Neural crest cell (in vitro differentiated cells): ENCODE measurements at places on chromosomes 2 and 18. TPM values are rescaled to one million over a fixed set of nuclear protein-coding genes. Genes with fewer than 3 reads are reported as not detected.
A peak's percentile ranks its signal among the peaks of the same experiment; 100 is the strongest.

- no peaks in the 10 kb centered on the region for H3K27me3 ChIP-seq
Measured at GRCh38 chr2:54416166-54416813, 39.8 kb upstream of the SPTBN1 start.

- no peak for DNase-seq
- H3K27me3 ChIP-seq = no peaks in the 10 kb centered on the region
- H3K36me3 ChIP-seq = peaks cover 4% of the 10 kb centered on the region
- H3K27ac ChIP-seq = no peak overlapping the region
- peaks cover 3% of the 10 kb centered on the region for H3K4me1 ChIP-seq
- H3K4me3 ChIP-seq = no peak overlapping the region
Measured at GRCh38 chr2:134336352-134336751, 82.5 kb downstream of the MGAT5 start.

DNA sequence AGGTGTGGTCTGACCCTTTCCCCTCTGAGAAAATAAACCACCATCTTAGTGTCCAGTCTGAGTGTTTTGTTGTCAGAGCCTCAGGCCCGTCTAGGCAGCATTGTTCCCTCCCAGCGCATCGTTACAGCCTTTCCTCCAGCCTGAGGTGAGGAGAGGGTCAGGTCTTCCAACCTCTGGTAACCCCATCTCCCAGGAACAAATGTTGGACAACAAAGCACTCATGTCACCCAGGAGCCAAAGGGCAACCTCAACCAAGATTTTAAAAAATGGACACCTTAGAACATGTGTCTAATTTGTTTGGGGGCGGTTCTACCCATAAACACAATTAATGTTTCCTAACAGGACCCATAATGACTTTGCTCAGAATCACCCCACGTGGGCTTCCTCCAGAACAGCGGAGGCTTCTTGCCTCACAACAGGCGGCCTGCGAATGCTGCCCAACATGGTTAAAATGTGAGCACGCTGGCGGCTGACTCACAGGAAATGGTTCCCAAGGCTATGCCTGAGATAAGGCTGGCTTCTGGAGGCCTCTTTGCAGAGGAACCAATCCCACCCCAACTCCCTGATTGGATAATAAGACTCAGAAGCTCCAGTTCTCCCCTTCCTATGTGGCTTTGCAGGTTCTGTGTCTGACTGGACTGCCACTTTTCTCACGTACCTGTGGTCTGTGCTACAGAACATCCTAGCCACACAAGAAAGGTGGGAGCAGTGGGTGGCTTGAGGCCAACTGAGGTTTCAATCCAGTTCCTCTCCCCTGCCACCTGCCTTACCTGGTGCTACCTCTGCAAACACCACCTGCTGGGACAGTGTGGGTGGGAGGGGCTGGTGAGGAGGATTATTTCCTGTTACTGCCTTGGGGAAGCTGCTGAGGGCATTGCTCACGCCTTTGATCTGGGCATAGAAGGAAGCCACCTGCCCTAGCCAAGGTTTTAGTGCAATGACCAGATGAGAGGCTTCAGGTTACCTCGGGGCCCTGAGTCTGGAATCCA, 108.8 kb downstream of the B3GNT2 start:
- H3K27ac ChIP-seq = no peak overlapping the region
- no peaks in the 10 kb centered on the region for H3K36me3 ChIP-seq
- H3K4me1 ChIP-seq = peaks cover 33% of the 10 kb centered on the region
- no peak overlapping the region for H3K4me3 ChIP-seq
- peaks cover 6% of the 10 kb centered on the region for H3K27me3 ChIP-seq
- DNase-seq = no peak

GRCh38 chr2:213079756-213080155, 71.7 kb downstream of the IKZF2 start:
- no peak overlapping the region for H3K27ac ChIP-seq
- H3K4me1 ChIP-seq = no peaks in the 10 kb centered on the region
- H3K27me3 ChIP-seq = no peaks in the 10 kb centered on the region
- H3K36me3 ChIP-seq = no peaks in the 10 kb centered on the region

The THSD7B gene
- total RNA-seq = 0.16 and 0.19 TPM in 2 replicates

DNA sequence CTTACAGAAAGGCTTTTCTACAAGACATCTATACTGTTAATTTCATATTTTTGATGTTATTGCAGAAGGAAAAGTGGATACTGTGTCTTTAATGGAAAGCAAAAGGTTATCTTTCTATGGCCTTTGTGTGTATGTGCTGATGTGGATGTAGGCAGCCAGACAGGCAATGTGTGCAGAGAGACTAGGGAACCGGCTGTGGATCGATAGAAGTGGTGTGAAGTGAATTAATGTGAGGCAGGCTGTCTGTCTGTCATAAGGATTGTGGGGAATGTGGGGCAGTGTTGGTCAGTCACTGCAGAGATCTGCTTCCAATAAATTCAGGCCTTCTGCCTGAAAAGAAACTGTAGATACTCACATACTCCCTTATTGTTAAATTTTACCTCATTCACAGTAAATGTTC, 156.7 kb downstream of the WDR7 start:
- no peak for DNase-seq
- H3K4me3 ChIP-seq = no peak overlapping the region
- H3K27ac ChIP-seq = peak overlapping the region; percentile 54
- no peaks in the 10 kb centered on the region for H3K27me3 ChIP-seq

DNA sequence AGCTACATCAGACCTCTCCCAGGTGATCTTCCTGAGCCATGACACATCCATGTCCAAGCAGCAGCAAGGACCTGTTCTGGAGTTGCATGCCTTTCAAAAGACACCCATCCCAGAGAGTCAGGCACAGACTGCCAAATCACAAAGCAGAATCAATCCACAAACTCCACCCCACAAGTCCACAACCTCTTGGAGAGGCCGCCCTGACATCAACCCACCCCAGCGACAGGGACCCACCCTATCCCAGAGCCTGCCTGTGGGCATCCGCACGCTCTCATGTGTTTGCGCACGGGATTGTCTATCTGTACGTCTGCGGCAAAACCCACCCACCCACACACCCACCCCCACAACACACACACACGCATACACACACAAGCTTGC, 11.9 kb downstream of the SMAD7 start:
- no peak for DNase-seq
- H3K4me1 ChIP-seq = peaks cover 52% of the 10 kb centered on the region
- no peaks in the 10 kb centered on the region for H3K36me3 ChIP-seq
- H3K27ac ChIP-seq = no peak overlapping the region
- H3K27me3 ChIP-seq = peaks cover 9% of the 10 kb centered on the region

The MROH2A gene
- total RNA-seq = not detected in 2 replicates

- H3K36me3 ChIP-seq = no peaks in the 10 kb centered on the region
- H3K27me3 ChIP-seq = peaks cover 67% of the 10 kb centered on the region
- no peak for DNase-seq
- peaks cover 9% of the 10 kb centered on the region for H3K4me1 ChIP-seq
- no peak overlapping the region for H3K27ac ChIP-seq
- H3K4me3 ChIP-seq = peak overlapping the region; percentile 28
Measured at GRCh38 chr2:159903443-159904126, 105.6 kb upstream of the CD302 start.

The LRATD1 gene
- 3.0 and 3.6 TPM in 2 replicates for total RNA-seq

The CTAGE1 gene
- not detected in 2 replicates for total RNA-seq

The PAX3 gene
- total RNA-seq = 52.1 and 52.2 TPM in 2 replicates
